Eye (tissue), 1 donor: ENCODE measurements at places on chromosomes 13 and 19.

DNA sequence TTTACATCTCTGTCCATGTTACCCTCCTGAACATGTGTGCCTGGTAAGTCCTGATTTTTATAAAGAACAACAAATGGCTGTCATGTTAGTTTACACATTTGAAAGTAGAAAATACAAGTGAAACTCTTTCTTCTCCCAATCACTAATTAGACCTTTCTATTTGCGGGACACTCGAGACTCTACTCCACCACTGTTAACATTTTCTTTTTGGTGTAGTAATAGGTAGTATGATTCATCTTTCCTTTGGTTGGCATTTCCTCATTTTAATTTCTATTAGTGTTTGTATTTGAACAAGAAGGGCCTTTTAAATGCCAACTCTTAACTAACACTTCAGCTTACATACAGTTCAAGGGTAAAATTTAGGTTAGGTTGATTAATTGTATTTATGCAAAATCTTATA is 371.1 kb downstream of the PCDH9 start:
- no peak for DNase-seq

- DNase-seq: no peak
Measured at GRCh38 chr19:13026462-13027370, 31.4 kb downstream of the NFIX start.

DNA sequence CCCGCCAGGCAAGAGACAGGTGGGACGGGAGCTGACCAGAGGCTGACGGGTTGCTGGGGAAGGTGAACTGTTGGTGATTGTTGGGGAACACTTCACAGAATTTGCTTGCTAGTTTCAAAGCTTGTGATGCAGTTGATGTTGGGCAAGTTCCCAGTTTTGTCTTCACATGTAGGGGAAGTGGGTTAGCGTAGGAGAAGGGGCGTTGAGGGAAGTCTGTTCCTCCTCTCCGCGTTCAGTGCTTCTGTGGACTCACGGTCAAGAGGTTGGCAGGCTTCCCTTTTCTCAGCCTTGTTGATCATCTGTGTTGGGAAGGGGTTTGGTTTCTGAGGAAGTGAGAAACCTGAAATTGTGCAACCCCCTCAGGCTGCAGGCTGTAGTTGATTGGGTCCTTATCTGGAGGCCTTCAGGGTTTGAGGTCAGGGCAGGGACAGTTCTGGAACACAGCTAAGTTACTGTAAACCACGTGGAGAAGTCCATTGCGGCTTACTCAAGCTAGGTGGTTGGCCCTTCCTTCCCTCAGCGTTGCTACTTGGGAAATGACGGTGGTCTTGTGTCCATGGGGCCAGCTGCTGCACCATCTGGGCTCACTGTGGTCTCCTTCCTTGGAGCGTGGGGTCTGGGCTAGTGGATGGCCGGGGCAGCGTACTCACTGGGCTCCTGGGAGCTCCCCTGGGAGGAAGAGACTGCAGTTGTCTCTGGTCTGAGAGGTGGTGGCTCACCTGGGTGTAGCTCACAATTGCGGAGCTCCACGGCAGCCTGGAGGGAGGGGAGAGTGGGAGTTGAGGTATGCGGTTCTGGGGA is 7.5 kb downstream of the RPS9 start:
- peak; percentile 29 for DNase-seq

- DNase-seq: no peak
Measured at GRCh38 chr19:50835103-50835784, 1.9 kb upstream of the KLK15 start.

GRCh38 chr13:22944378-22944777 is 236.4 kb upstream of the SGCG start:
- DNase-seq: no peak

GRCh38 chr13:51380269-51380668 is 40.8 kb downstream of the SERPINE3 start:
- no peak for DNase-seq

GRCh38 chr19:3374369-3375112 is 8.2 kb downstream of the NFIC start:
- no peak for DNase-seq

DNA sequence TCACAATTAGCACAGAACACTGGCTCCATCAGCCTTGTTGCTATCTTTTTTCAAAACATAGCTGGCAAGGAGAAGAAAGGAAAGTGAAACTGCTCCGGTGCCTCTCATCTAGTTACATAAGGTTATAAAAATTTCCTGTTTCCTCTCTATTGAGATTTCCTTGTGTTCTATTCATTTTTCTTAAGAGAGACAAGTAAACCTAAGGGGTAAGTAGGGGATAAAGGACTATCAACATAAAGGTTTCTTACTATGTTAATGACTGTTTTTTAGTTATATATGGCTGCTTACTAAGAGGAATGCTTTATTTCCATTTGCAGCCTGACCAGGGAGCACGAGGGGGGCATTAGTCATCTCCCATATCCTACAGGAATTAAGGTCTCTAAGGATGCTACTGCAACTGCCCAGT is 73.2 kb upstream of the MLNR start:
- no peak for DNase-seq
